Activated CD4-positive, alpha-beta T cell treated with anti-CD3 and anti-CD28 coated beads, Interleukin-2, amount 50 U/mL, for 48 hours (primary cell): ENCODE measurements at places on chromosomes 4 and X.
A peak's percentile ranks its signal among the peaks of the same experiment; 100 is the strongest.

GRCh38 chr4:176575141-176575730 is 217.5 kb downstream of the VEGFC start:
- no peak for DNase-seq

GRCh38 chr4:122716825-122717448 is 15.6 kb upstream of the BBS12 start:
- DNase-seq = peak; percentile 81

DNA sequence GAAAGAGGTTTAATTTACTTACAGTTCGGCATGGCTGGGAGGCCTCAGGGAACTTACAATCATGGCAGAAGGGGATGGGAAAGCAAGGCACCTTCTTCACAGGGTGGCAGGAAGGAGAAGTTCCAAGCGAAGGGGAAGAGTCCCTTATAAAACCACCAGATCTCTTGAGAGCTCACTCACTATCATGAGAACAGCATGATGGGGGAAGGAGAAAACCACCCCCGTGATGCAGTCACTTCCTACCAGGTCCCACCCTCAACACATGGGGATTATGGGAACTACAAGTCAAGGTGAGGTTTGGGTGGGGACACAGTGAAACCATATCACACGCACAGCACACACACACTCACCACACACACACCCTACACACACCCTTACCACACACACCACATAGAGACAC is 104.3 kb downstream of the DCTD start:
- no peak for DNase-seq

- peak; percentile 23 for DNase-seq
These were observed 55.2 kb downstream of the CHST7 start for GRCh38 chrX:46628460-46629371.

GRCh38 chrX:45748369-45748774 is 547.7 kb upstream of the DIPK2B start:
- no peak for DNase-seq

- no peak for DNase-seq
These were observed 33.6 kb downstream of the PTTG2 start for GRCh38 chr4:37993806-37994205.

- DNase-seq = no peak
These were observed 21.4 kb upstream of the MRFAP1 start for GRCh38 chr4:6619116-6619465.

GRCh38 chr4:104881136-104881886 is 265.4 kb upstream of the TET2 start:
- no peak for DNase-seq

DNA sequence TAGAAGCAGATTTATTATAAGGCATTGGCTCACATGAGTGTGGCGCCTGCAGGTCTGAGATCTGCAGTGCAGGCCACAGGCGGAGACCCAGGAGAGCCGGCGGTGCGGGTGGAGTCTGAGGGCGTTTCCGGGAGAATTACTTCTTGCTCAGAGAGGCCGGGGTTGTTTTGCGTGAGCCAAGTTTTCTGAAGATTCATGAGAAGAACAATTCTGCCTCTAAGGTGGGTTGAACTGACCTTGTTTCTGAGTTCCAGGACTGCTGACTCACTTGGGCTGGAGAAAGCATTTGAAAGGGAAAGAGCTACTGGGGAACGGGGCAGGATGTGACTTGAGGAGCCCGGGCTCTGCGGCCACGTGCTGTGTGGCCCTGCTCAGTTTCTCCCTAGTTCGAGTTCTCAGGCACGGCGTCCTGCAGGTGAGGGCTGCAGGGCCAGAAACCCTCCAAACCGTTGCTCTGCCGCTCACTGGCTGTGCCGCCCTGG is 36.7 kb upstream of the SORCS2 start:
- DNase-seq = no peak

DNA sequence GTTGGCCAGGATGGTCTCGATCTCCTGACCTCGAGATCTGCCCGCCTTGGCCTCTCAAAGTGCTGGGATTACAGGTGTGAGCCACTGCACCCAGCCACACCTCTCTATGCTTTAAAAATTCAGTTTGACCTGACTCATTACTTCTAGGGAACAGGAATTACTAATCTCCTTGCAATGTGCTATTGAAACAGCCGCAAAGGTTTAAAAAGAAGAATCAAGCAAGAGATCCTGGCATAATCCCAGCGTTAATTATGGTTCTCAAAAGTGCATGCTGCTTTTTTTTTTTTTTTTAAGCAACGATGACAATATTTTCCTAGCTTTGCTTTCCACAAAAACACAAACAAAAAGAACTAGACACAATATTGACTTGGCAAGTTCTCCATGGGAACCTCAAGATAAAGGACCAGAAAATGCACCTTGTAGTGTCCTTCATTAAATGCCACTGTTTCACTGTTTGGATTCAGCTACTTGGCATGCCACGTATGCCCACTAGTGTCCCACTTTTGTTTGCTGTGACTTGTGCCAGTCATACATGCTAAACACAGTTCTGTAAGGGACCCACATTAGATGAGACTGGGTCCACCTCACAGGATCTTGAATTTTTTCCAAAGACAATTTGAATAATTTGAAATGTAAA is 112.6 kb upstream of the PPARGC1A start:
- DNase-seq = no peak

DNA sequence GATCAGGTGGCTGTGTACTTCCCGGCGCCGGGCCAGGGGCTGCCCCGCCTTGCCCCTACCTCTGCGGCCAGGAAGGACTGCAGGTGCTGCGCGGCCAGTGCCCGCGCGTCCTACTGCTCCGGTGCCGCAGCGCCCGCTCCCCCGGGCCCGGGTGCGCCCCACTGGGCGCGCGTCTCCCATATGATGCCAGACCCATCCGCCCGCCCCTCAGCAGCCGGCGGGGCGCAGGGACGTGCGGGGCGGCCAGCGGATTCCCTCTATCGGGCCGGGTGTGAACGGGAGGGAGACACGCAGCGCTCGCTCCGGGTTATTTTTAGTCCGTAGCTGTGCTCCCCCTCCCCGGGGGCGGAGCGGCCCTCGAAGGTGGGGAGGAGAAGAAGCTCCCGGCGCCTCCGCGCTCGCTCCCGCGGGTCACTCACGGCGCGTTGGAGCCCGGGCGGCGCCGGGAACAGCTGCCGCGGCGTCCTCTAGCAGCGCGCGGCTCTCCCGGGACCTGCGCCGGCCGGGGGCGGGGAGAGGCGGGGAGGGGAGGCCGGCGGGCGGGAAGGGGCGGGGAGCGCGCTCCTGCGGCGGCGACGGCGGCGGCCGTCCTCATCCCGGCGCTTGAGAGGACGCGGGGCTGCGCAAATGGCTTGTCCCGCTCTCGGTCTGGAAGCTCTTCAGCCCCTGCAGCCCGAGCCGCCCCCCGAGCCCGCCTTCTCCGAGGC is 103.6 kb downstream of the UCHL1 start:
- DNase-seq = no peak

DNA sequence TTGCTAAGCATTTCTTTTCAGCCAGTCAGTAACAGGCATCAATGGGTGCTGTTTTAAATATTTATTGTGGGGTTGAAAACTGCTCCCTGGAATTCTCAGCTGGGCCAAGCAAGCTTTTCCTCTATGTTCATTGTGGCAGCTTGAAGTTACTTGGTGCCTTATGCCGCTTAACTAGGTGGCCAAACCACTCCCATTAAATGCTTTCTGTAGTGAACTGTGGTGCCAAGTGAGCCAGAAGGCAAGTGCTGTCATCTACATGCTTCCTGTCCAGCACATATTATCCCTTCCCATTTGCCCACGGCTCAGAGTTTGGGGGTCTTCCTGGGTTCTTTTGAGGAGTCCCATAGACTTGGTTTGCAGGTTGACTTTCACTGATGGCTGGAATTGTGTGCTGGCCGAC is 64.8 kb downstream of the TAB3 start:
- DNase-seq = no peak

DNA sequence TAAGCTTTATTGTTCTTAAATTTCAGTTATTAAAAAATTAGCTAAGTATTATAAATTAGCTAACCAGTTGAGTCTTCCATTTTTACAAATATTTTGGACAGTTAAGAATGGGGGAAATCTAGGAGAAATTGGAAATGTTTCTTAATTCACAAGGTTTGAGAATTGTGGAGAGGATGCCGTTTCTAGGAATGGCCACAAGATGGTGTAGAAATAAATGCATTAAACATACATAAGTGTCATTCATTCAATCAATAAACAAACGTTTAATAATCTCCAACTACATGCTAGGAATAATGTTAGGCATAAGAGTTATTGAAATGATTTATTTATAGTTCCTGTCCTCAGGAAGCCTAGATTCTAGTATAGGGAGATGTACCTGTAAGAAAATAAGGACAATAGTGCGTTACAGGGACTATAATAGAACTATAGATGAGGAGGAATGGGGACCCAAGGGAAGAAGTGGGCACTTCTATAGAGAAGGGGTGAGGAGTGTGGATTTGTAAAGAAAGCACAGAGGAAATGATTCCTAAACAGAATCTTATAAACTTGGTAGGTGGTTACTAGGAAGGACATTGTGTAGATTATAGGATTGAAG is 195.7 kb upstream of the ANK2 start:
- no peak for DNase-seq
